ENCODE measurements at places on chromosomes 3 and 15.

DNA sequence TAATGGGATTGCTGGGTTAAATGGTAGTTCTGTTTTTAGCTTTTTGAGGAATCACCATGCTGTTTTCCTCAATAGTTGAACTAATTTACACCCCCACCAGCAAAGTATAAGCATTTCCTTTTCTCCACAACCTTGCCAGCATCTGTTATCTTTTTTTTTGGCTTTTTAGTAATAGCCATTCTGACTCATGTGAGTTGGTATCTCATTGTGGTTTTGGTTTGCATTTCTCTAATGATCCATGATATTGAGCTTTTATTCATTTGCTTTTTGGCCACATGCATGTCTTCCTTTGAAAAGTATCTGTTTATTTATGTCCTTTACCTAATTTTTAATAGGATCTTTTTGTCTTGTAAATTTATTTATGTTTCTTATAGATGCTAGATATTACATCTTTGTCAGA is 288.2 kb downstream of the EPHA6 start:
- no peak for DNase-seq

DNA sequence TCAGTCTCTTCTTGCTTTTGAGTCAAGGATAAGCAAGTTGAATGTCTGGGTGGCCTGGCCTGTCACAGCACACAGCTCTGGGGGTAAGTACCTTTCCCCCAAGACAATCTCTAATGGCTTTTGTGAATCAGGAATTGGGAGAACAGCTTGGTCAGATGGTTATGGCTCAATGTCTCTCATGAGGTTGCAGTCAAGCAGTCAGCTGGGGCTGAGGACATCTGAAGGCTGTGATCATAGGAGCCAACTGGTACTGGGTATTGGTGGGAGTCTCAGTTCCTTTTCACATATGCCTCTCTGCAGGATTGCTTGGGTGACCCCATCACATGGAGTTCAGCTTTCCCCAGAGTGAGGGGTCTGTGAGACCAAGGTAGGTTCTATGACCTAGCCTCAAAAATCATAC is 33.0 kb upstream of the TMEM158 start:
- no peak for DNase-seq

DNA sequence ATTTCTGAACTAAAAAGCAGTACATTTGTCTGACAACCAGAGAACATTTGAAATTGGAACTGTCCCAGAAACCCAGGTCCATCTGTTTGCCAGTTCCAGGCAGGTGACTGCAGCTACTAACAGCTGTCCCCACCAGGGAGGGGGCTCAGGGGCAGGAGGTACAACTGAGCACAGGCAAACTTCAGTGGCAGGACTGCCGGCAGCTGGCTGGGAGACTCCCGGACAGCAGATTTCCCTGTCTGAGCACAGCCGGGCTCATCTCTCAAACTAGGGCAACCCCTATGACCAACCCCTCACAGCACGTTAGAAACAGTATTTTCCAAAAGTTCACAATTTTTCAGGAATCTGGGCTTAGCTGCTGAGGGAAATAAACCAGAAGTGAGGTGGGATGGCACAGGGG is 88.8 kb downstream of the MEGF11 start:
- no peak for DNase-seq

DNA sequence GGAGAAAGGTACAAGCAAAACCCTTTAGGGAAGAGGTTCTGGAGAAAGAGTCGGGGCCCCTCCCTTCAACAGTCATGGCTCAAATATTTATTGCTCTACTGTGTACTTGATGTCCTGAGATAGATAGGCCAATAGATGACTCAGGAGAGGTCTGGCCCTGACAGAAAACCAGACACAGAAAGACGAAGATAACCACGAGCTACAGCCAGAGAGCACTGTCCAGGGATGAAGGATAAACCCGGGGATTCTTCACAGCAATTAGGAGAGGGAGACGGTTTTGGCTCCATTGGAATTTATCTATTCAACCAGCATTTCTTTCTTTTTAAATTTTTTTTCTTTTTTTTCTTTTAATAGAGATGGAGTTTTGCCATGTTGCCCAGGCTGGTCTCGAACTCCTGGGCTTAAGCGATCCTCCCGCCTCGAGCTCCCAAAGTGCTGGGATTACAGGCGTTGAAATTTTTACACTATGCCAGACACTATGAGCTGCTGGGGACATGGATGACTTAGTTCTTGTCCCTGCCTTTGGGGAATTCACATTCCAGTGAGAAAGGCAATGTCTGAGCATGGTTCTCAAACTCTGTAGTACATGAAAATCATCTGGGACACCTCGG is 4.6 kb upstream of the CIDEC start:
- peak; percentile 73 for DNase-seq

- DNase-seq, result peak; percentile 93
Measured at GRCh38 chr3:107216711-107217110, 160.5 kb upstream of the CCDC54 start.

DNA sequence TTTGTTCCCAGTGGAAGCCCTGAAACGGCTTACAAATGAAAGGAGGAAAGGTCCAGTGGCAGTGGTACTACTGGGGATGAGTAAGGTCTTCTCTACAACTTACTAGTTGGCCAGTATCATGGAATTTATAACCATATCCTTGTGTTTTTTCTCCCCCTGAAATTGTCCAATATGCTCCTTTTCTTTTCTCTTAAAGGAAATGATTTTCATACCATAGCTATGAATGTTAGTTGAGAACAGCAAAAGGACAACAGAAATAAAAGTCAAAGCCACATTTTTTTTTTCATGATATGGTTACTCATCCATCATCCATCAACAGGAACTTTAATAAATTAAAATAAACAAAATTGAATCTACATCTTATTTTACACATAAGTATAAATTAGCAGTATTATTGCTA is 450.4 kb downstream of the MFSD1 start:
- peak; percentile 63 for DNase-seq

DNA sequence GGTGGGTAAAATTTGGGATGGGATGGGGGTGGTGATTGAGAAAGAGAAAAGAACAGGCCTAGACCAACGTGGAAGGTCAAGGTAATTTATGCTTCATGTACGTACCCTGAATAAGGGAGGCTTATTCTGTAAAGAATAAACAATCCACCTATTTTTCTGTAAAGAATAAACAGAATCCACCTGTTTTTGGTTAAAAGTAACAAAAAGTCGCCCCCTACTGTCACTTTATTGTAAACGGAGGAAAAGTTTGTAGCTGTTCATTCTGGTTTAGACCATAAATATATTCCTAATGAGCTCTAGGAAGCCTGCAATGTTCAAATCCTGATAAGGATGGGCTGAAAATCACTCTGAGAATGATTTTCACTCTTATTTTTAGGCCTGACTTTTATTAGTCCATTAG is 23.5 kb upstream of the SQOR start:
- DNase-seq, result no peak

- no peak for DNase-seq
Measured at GRCh38 chr15:70160267-70160666, 62.5 kb upstream of the TLE3 start.

GRCh38 chr3:38653685-38654537 is 4.4 kb upstream of the SCN5A start:
- no peak for DNase-seq

GRCh38 chr15:32787949-32788348 is 70.1 kb downstream of the GREM1 start:
- no peak for DNase-seq

GRCh38 chr15:79640206-79640605 is 208.1 kb downstream of the MINAR1 start:
- DNase-seq, result peak; percentile 50

DNA sequence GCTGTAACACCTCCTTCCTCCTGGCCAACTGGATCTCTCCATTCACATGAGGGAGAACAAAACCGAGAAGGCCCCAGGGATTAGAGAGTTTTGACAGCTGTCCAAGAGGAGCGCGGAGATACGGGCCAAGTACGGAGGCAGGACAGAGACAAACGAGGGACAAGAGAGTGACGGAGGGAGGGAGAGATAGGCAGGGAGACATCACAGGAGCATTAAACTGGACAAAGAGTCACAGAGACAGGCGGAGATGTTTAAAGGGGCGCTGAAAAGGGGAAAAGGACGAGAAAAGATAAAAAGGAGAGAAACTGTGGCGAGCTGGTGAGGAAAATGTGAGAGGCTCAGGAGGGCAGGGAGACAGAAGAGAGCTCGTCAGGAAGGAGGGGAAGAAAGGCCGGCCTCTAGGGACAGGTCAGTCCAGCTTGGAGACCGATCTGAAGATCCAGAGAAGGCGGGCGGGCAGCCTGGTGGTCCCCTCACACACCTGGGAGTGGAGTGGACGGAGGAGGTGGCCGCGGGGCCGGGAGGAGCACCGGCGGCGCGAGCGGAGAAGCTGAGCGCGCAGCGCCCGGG is 40.5 kb upstream of the ROPN1 start:
- DNase-seq, result no peak

DNA sequence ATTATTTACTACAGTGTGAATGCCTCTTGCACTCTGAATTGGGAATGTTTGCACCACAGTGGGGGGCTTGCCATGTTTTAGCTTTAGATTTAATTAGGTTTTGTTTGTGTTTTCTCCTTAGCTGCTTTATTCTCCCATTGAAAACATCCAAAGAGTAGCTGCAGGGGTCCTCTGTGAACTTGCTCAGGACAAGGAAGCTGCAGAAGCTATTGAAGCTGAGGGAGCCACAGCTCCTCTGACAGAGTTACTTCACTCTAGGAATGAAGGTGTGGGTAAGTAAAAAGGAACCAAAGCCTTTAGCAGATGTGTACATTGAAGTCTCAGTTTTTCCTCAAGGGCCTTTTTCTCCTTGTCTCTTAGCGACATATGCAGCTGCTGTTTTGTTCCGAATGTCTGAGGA is 36.9 kb downstream of the CTNNB1 start:
- no peak for DNase-seq

DNA sequence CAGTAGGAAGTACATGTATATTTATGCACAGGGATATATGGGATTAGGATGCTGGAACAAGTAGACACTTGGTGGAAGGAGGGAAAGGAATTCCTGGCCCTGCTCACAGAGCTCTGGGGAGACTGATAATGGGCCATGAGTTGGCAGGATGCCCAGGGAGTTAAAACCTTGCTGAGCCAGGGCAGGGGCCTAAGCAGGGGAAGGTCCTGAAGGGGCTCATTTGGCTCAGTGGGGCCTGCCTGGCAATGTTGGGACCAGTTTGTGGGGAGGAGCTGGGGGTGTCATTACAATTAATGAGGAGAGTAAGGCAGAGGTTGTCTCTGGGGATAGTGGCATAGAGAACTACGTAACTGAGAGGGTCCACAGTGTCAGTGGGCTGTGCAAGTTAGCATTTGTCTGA is 124.2 kb upstream of the ADPGK start:
- DNase-seq, result no peak

DNA sequence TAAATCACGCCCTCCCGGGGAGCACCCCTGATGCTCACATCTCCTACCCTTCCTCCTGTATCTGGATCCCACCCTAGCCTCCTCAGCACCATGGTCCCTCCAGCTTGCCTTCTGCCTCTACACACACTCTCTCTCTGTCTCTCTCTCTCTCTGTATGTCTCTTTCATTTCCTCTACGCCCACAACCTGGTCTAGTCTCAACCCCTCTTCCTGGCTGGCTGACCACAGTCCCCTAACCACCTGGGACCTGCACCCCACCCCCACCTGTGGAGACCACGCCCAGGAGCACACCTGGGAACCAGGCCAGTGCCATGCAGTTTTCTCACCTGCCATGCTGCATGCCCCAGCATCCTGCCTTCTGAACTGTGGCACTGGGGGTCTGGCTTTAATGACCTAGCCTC is 4.0 kb upstream of the CFAP100 start:
- DNase-seq, result no peak

- no peak for DNase-seq
Measured at GRCh38 chr3:74463515-74463914, 150.9 kb downstream of the CNTN3 start.

DNA sequence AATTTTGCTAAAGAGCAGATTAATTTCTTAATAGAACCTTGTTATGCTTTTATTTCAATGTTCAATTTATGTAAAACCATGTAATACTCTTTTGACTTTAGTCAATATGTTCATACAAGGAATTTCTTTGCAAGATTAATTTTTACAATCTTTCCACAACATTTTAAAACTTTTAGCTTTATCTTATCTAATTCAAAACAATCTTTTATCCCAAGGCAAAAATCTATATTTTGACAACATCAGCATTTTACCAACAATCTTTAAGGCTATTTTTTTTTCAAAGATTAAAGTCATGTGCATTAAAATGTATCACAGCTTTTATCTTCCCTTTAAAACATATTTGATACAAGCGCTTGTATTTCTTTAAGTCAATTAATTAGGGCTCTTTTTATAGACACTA is 914.7 kb downstream of the PLOD2 start:
- no peak for DNase-seq

GRCh38 chr3:52777127-52777958 is at the start of gene ITIH1:
Gene ITIH1, plus strand, starts transcription at chr3:52777599. Its CDS starts 17 bp downstream, at chr3:52777616.
- DNase-seq, result no peak

DNA sequence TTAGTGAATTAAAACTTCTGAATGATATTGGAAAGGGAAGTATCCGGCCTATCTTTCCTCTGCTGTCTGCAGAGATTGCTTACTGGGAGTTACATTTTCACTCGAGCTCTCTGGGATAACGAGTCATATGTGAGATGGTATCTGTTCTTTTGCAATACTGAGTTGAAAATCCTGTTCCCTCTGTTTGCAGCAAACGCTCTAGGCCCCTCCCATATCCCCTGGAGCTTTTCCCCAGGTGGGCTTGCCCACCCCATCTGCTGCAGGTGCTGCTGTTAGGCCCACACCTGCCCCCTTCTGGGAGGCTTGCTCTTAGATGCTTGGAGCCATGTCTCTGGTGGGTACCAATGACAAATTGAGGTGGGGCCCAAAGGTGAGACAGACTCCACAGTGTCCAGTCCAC is 42.7 kb upstream of the MTMR10 start:
- DNase-seq, result no peak

DNA sequence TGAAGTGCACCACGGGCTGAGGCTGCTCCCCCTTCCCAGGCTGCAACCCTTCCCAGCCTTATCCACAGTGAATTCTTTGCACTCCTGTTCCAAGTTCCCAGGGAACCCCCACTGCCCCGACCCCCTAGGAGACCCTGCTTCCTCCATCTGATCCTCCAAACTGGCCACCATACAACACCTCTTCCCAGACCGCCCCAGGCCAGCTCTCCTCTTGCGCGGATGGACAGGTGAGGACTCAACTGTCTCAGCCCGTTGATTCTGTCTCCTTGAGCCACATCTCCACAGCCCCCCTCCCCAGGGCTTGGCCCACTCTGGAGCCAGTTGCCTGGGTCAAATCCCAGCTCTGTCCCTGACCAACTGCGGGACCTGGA is 21.7 kb downstream of the GRIP2 start:
- DNase-seq, result no peak

Measured in non-pigmented ciliary epithelial cell (primary cell).